ENCODE measurements at places on chromosomes 13 and 19.

- no peak for DNase-seq
These were observed 128.6 kb upstream of the KL start for GRCh38 chr13:32887617-32888016.

DNA sequence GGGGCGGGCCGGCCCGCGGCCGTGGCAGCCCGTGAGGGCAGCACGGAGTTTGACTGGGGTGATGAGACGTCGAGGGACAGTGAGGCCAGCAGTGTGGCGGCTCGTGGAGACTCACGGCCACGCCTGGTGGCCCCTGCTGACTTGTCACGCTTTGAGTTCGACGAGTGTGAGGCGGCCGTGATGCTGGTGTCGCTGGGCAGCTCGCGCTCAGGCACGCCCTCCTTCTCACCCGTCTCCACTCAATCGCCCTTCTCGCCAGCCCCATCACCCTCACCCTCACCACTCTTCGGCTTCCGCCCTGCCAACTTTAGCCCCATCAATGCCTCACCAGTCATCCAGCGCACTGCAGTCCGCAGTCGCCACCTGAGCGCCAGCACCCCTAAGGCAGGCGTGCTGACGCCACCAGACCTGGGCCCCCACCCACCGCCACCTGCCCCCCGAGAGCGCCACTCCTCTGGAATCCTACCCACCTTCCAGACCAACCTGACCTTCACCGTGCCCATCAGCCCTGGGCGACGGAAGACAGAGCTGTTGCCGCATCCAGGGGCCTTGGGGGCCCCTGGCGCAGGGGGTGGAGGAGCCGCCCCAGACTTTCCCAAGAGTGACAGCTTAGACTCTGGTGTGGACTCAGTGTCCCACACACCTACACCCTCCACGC, 4.5 kb downstream of the CIC start:
- no peak for DNase-seq

DNA sequence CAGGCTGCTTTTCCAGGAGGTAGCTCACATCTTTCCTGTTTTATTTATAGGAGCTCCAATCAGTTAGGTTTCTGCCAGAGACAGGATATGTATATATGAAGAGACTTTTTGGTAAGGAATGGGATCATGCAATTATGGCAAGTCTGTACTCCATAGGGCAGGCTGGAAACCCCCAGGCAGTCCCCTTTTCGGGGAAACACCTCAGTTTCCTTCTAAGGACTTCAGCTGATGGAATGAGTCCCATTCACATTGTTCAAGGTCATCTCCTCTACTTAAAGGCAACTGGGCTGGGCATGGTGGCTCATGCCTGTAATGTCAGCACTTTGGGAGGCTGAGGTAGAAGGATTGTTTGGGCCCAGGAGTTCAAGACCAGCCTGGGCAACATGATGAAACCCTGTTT, 10.9 kb upstream of the SLC25A42 start:
- DNase-seq = no peak

- no peak for DNase-seq
These were observed 83.1 kb downstream of the AKAP11 start for GRCh38 chr13:42355092-42355485.

- no peak for DNase-seq
These were observed 177.4 kb upstream of the UBL3 start for GRCh38 chr13:30027569-30028455.

DNA sequence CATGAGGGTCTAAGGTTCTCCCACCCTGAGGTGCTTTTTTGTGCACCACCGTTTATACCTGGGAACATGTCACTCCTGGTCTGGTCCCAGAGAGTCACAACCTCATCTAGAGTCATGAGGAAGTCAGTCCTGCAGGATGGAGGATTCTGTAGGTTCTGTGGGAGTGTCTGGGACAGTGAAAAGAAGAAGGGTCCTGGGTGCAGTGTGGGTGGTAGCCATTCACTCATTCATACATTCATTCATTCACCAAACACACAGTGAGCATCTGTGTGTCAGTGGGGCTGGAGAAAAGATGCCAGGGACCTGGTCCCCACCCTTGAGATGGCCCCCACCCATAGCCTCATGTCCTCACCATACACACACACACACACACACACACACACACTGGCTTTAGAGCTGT, 8.7 kb upstream of the CEACAM18 start:
- no peak for DNase-seq

GRCh38 chr13:112054616-112055015, 12.3 kb upstream of the SOX1 start:
- no peak for DNase-seq

GRCh38 chr13:92575777-92576176, 650.8 kb upstream of the GPC6 start:
- DNase-seq = no peak

GRCh38 chr13:36559375-36559774, 114.4 kb upstream of the SERTM1 start:
- no peak for DNase-seq

DNA sequence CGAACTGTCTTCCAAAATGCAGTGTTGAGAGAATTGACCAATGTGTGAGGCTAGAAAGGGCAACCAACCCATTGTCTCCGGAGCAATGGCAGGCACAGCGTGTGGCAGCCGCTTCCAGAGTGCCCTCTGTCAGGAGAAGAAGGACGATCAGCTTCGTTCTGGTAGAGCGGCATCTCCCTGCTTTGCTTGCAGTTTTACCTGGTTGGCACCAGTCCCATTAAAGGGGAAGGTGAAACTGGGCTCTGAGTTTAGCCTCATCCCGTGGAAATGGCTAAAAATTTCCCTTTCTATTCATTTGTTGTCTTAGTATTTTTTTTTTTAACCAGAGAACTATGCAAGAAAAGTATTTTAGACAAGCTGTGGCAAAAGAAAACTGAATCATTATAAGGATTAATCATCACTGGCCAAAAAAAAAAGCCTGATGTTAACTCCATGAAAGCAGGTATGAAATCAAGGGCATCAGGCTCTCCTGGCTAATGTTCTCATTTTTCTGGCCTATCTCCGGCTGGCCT, 81.5 kb upstream of the SLC7A1 start:
- DNase-seq = no peak

DNA sequence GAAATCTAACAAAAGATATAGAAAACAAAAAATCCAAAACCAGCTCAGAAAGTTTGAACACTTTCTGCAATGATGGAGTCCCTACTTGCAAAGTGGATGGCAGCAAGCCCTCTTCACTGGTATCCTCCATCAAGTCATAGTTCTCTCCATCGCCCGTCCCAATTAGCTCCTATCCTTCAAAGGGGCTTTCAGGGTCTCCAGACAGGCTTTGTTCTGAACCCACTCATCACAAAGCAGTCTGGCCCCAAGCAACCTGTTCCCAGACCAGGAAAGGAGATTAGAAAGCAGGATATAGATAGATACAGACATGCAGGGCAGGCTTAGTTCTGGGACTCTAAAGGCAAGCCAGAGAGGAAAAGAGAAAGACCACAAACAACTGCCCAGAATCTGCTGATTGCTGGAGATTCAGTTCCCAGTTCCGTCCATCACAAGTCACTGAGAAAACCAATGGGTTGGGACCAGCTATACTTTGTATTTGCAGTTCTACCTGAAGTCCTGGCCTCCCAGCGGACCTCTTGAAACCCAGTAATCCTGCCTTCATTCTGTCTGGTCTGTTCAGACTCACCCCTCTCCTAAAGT, 47.2 kb upstream of the EPHX3 start:
- DNase-seq = no peak

DNA sequence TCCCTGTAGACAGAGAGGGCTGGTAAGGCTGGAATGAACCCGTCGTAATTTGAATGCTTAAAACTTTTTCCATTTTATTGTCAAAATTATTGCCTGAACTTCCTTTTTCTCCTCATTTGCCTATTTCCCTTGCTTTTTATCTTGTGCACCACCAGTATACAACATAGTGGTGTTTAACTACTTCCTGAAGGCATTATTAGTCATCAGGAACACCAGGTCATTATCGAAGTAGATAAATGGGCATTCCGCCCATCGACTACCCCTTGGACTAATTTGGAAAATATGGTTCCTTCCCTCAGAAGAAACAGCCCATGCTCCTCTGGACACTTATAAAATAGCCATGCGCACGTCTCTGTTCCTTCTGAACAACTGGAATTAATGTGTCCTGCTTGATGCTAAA, 232.1 kb downstream of the TM9SF2 start:
- DNase-seq = no peak

DNA sequence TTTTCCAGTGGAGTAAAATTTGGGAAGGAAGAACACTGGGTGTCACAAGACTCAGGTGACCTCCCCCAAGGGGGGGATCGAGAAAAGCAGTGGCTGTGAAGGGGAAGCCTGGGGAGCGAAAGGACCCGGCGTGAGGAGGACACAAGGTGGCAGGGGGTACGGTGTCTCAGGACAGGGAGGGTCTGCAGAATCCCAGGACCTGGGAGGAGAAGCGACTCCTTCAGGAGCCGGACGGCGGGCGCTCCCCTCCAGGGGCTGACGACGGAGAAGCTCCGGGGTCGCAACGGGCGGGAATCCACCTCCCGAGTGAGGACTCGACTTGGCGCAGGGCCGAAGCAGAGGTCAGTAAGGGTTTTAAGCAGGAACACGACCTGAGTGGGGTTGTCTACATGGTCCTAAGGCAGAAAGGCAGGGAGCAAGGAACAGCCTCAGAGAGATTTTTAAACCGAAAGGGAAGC, 529 bp downstream of the ZNF836 start:
- DNase-seq = no peak

DNA sequence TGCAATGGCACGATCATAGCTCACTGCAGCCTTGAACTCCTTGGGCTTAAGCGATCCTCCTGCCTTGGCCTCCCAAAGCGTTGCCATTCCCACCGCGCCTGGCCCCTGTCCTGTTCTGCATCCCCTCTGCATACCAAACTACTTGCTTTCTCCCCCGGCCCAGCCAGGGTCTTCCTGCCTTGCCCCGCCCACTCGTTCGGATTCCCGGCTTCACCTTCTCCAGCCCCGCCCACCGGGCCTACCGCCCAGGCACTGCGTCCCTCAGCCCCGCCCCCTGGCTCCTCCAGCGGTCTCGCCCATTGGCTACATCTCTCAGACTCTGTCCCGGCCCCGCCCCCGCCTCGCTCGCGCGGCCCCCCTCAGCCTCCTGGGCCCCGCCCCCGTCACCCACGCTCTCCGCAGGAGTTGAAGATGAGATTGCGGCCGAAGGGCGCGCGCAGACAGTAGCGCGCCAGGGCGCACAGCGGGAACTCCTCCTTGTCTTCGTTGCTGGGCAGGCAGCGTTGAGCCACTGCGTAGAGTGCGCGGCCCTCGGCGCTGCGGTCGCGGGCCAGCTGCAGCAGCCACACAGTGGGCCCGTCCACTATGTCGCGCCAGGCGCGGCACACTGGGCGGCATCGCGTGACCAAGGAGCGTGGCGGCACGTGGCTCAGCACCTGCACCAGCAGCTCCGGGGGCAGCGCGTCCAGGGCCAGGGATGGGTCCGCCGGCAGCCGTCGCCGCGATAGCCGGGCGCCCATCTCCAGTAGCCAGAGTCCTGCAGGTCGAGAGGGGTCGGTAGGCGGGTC, 19.0 kb downstream of the MRPS12 start:
- no peak for DNase-seq

DNA sequence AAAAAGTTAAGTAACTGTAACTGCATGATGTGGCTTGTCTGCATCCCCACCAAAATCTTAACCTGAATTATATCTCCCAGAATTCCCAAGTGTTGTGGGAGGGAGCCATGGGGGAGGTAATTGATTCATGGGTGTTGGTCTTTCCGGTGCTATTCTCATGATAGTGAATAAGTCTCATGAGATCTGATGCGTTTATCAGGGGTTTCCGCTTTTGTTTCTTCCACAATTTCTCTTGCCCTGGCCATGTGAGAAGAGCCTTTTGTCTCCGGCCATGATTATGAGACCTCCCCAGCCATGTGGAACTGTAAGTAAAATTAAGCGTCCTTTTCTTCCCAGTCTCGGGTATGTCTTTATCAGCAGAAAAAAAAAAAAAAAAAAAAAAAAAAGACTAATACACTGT, 385.8 kb downstream of the SLITRK1 start:
- DNase-seq = no peak

GRCh38 chr19:57675881-57676280, 5.9 kb upstream of the ZNF551 start:
- DNase-seq = no peak

GRCh38 chr13:67235265-67235664, 5.1 kb upstream of the PCDH9 start:
- DNase-seq = no peak

- DNase-seq = no peak
These were observed 2.0 kb downstream of the ZFP36 start for GRCh38 chr19:39408392-39409207.

DNA sequence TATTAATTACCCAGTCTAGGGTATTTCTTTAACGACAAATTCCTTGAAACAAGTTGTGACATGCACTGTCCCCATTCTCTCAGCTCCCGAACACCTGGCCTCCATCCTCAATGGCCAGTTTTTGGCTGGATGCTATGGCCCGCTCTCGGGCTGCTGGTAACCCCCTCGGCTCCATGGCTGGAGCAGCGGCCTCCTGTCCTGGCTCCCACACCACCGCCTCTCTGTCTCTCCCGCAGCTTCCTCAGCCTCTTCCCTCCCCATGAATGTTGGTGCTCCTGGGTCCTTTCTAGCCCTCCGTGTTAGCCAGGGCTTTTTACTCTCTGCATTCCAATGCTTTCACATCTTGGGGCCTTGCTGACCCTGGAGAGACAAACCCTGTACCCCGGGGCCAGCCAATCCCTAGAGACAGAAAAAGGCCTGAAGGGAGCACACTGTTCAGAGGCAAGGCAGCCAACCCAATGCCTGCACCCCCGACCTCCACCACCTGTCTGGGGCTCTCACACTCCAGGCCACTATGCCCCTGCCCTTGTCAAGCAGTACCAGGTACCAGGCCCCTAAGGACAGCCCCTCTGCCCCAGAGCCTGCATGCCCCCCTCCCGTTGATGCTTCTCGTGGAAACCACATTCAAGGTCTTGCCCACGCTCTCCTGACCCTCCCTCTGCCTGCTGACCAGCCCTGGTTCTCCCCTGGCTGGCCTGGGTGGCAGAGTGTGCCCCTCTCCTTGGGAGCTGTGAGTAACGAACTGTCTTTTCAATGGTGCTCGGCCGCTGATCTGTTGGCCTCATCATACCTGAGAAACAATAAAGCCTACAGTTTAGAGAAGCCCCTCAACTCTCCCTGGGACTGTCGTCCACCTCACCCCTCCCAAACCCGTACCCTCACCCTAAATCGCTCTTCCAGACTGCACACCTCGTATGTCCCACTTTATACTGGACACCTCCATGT, 86.9 kb upstream of the GPR183 start:
- DNase-seq = no peak

DNA sequence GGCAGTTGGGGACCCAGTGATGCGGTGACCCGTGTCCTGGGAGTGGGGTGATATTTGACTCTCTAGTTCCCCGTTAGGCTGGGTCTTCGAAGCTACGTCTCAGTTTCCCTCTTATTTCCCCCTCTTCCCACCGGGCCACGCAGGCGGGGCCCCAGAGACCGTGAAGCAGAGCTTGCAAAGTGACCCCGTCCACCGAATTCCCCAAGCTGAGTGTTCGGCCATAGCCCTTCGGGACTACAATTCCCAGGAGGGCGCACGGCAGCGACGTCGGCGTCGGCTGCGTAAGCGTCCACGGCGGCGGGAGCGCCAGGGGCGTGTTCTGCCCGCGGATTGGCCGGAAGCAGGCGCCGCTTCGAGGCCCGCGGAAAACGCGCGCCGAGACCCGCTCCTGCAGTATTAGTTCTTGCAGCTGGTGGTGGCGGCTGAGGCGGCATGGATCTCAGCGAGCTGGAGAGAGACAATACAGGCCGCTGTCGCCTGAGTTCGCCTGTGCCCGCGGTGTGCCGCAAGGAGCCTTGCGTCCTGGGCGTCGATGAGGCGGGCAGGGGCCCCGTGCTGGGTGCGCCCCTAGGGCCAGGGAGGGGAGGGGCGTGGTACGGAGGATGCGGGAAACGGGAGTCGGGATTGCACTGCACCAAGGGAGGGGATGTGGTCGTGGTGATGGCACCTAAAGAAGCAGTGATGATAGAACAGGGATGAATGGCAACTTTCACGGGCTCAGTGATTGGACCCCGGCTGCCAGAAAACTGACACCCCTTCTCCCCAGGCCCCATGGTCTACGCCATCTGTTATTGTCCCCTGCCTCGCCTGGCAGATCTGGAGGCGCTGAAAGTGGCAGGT, at the start of gene RNASEH2A:
TSS of gene RNASEH2A (plus strand) at position 343 of the 840 bp plus-strand sequence. CDS start at position 433, 90 bp downstream.
- DNase-seq = no peak

All from HS-27A (cell line).